ENCODE measurements at places on chromosomes 11 and 22. TPM values are rescaled to one million over a fixed set of nuclear protein-coding genes. Genes with fewer than 3 reads are reported as not detected.
A peak's percentile ranks its signal among the peaks of the same experiment; 100 is the strongest.

GRCh38 chr22:43150731-43151206 lies 590 bp upstream of the TSPO start:
- no peak for DNase-seq

- peak; percentile 66 for DNase-seq
These were observed 44.0 kb downstream of the FDX1 start for GRCh38 chr11:110473706-110474105.

The HBB gene
- not detected for total RNA-seq

The SLC17A6 gene
- not detected for total RNA-seq

GRCh38 chr22:21837248-21837979 lies 30.0 kb downstream of the MAPK1 start:
- peak; percentile 91 for DNase-seq

DNA sequence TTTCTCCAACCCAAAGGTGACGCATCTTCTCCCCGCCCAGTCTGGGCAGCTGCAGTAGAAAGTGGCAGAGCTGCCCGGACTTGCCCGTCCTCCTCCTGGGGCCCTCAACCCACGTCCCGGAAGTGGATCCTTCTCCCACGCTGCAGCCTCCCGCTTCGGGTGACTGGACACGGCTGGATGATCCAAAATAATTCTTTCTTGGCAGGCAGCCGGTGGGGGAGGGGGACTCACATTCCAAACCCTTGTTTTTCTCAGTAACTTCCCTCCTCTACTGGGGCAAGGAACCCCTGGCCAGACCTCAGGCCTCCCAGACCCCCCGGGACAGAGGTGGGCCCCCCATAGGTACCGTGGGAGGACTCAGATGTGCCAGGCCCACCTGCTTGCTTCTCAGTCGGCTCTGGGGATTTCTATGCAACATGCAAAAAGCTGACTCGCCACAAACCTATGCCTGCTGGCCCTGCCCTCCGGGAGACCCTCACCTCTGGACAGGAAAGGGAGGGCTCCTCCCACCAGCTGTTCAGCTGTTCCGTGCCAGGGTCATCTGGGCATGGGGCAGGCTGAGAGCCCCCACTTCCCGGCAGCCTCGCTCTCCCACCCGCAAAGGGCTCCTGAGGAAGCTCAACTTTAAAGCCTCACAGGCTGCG lies 1.4 kb downstream of the PLXNB2 start:
- DNase-seq: peak; percentile 95

The PLAAT5 gene
- total RNA-seq: not detected

The LRRC32 gene
- total RNA-seq: 5.2 TPM

The ACRV1 gene
- not detected for total RNA-seq

The PRRG4 gene
- not detected for total RNA-seq

The CALCA gene
- total RNA-seq: not detected

GRCh38 chr11:122096272-122097112 lies 19.5 kb downstream of the BLID start:
- no peak for DNase-seq

The TMEM41B gene
- 36.7 TPM for total RNA-seq

- DNase-seq: peak; percentile 7
These were observed at the start of gene SCN2B for GRCh38 chr11:118175993-118176777. Gene SCN2B (minus strand): TSS chr11:118176639. CDS start chr11:118176431, 208 bp downstream.

- DNase-seq: no peak
These were observed 85.2 kb upstream of the VPREB1 start for GRCh38 chr22:22159384-22159783.

The POU2AF3 gene
- not detected for total RNA-seq

DNA sequence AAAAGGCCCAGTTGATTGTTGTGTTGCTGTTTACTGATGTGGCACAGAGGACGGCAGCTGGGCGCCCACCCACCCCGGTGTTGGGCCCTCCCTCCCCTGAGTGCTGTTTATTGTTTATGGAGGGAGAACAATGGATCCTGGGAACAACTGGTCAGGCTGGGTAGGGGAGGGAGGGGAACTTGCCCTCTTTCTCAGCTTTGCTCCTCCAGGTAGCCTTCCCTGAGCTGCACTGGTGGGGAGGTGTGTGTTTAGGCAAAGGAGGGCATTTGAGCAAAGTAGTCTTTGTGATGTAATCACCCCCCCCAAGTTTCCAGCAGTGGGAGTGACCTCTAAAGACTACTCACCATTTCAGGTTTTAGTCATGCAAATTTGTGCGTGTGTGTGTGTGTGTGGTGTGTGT lies 1035.3 kb downstream of the NTM start:
- DNase-seq: no peak

DNA sequence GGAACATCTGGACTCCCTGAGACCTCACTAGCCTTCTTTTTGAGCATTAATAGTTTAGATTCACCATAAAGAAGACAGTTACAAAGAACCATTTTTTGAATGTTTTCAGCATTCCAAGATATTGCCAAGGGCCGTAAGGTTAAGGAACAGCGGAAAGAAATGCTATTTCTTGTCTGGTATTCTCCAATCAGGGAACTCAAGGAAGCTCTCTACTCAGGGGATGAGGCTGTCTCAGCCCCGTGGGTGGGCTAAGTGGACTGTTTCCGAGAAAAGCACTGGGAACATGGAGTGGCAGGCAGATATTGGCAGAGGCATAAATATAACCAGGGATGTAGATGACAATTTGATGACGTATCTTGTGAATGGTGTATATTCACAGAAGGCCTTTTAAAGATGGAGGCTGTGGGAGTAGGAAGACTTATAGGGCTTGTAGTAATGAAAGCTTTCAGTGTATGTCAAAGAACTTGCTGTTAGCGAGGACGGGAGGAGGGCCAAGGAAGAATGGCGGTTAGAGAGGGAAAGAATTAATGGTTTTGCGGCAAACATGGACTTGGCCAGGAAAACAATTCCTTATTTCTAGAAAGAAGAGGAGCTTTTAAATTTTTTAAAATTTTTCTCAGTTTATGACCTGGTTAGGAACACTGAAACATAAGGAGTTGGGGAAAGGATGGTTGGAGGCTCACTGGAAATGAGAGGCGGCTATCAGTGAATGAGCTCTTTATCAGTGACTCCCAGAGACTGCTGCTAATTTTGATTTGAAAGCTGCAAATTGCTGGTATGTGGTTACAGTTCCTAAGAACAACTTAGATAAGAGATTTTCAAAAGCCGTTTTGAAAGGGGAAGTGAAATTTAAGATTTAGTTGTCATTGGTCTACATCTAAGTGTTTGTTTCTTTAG lies 64.6 kb downstream of the ST3GAL4 start:
- peak; percentile 84 for DNase-seq

GRCh38 chr11:64752175-64752970 lies 7.4 kb downstream of the PYGM start:
- no peak for DNase-seq

The SYCE3 gene
- not detected for total RNA-seq

DNA sequence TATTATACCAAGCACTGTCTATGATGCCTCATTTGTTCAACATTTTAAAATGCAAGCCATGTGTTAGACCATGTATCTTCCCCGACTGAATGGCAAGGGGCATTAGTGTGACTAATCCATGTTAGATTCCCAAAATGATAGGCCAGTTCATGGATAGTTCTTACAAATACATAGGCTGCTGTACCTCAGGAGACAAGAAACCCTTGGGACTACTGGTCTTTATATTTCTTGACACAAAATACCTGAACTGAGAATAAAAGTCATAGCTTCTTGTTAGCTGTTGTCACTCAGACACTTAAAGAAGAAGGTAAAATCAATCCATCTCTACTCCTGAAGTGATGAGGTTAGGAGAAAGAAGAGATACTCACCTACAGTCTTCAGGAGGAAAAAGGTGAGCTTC lies at the start of gene OR8D4:
Gene OR8D4 (plus strand): TSS at position 301 of the 400 bp plus-strand sequence. CDS start 4,265 bp downstream, outside the sequence.
- no peak for DNase-seq

- DNase-seq: peak; percentile 65
These were observed 17.0 kb downstream of the P2RY6 start for GRCh38 chr11:73288873-73289707.

- DNase-seq: peak; percentile 89
These were observed 203.7 kb downstream of the PGR start for GRCh38 chr11:100925935-100926334.

GRCh38 chr11:60127311-60127811 lies 38.9 kb downstream of the MS4A2 start:
- no peak for DNase-seq

The KRTAP5-7 gene
- total RNA-seq: not detected

DNA sequence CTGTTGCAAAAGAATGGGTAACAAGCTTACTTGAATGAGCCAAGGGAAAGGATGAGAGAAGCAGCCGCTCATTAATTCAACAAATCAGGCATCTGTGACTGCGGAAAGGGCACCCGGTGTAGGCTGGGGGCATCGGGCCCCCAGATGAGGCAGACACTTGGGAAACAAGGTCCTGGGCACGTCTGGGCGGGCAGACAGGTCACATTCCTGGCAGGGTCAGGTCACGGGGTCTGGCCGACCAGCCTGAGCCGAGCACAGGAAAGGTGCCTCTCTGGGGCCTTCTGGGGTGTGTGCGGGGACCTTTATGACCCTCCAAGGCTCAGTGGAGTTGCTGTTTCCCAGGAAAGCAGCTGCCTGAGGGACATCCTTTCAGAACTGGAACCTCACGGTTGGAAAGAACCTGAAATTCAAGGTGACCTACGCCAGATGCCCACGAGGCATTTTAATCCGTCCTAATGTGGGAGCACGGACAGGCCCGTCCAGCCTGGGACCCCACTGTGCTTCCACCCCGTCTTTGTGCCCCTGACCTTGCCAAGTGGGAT lies 57.1 kb downstream of the ST14 start:
- no peak for DNase-seq

- DNase-seq: no peak
These were observed at the start of gene LSP1 for GRCh38 chr11:1852877-1853276. Gene LSP1 (plus strand): TSS chr11:1853084. CDS start chr11:1853145, 61 bp downstream.

The AGBL2 gene
- 0.56 TPM for total RNA-seq

All from IMR-90 (cell line).